ENCODE measurements at places on chromosomes 3 and 15. TPM values are rescaled to one million over a fixed set of nuclear protein-coding genes. Genes with fewer than 3 reads are reported as not detected.

Gene FBN1
- 127 TPM for total RNA-seq

Gene SNUPN
- total RNA-seq: 17.3 TPM

Gene LXN
- total RNA-seq: 72.1 TPM

Gene ANKRD34C
- total RNA-seq: not detected

Gene ACAN
- under 0.01 TPM for total RNA-seq

Gene NEIL1
- total RNA-seq: 32.6 TPM

Gene CLDN11
- total RNA-seq: 698 TPM

Gene KNG1
- total RNA-seq: not detected

Gene PLSCR2
- total RNA-seq: not detected

Gene C3orf52
- total RNA-seq: 6.4 TPM

Gene STRIT1
- not detected for total RNA-seq

Gene SLC6A1
- not detected for total RNA-seq

Gene C2CD4A
- 1.2 TPM for total RNA-seq

Gene PIF1
- 8.5 TPM for total RNA-seq

Gene ZNF502
- 4.9 TPM for total RNA-seq

Gene CHRFAM7A
- total RNA-seq: 1.6 TPM

Gene SLC24A5
- total RNA-seq: not detected

Gene MESP2
- total RNA-seq: 0.19 TPM

Gene COL6A6
- total RNA-seq: not detected

Gene GPR149
- total RNA-seq: not detected

Gene MUC20
- total RNA-seq: 2.0 TPM

Gene PRR20G
- total RNA-seq: not detected

Gene LRRC15
- total RNA-seq: not detected

Gene SPESP1
- 2.3 TPM for total RNA-seq

Gene GABRA5
- not detected for total RNA-seq

Gene PLA2G4E
- total RNA-seq: not detected

Gene PIERCE2
- 0.38 TPM for total RNA-seq

Gene SCG5
- total RNA-seq: 0.57 TPM

Gene GOLGA8N
- total RNA-seq: 1.8 TPM

Gene PPP1R14D
- not detected for total RNA-seq

Gene ABHD6
- total RNA-seq: 6.8 TPM

Gene GOLGA6B
- not detected for total RNA-seq

Gene NOX5
- 0.33 TPM for total RNA-seq

Gene MEX3B
- total RNA-seq: 13.1 TPM

Gene MYEF2
- total RNA-seq: 15.0 TPM

Gene MED12L
- total RNA-seq: 0.65 TPM

Gene CCK
- not detected for total RNA-seq

Gene OPA1
- total RNA-seq: 56.2 TPM

Gene C15orf39
- total RNA-seq: 18.9 TPM

Measured in vein endothelial cell (primary cell).